ENCODE measurements at places on chromosomes 2 and 18.

DNA sequence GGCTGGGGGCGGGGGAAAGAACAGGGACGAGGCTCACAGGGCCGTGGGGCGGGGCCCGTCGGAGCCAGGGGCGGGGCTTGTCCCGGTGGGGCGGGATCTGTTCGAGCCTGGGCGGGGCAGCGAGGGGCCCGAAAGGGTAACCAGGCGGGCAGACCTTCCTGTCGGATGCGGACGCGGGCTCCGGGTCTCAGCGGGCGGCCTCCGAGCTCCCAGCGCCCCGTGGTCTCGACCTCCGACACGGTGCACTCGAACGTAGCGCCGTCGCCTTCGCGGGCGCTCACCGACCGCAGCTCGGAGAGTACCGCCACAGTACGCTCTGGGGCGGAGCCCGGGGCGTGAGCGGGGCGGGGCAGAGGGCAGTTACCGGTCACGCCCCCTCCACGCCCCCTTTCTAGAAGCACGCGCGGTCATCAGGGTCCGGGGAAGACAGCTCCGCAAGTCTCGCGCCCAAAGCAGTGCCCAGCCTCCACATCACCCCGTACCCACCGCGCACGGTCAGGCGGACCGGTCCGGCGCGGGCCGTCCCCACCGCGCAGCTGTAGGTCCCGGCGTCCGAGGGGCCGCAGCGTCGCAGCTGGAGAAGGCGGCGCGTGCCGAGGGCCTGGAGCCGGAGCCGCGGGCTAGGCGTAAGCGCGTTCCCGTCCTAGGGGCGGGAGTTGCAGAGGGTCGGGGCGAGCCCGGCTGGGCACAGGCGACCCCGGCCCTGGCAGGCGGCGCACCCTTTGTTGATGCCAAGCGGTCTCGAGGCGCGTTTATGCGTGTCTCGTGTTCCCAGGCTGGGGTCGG is 8.7 kb downstream of the TMEM198 start:
- DNase-seq, result no peak

DNA sequence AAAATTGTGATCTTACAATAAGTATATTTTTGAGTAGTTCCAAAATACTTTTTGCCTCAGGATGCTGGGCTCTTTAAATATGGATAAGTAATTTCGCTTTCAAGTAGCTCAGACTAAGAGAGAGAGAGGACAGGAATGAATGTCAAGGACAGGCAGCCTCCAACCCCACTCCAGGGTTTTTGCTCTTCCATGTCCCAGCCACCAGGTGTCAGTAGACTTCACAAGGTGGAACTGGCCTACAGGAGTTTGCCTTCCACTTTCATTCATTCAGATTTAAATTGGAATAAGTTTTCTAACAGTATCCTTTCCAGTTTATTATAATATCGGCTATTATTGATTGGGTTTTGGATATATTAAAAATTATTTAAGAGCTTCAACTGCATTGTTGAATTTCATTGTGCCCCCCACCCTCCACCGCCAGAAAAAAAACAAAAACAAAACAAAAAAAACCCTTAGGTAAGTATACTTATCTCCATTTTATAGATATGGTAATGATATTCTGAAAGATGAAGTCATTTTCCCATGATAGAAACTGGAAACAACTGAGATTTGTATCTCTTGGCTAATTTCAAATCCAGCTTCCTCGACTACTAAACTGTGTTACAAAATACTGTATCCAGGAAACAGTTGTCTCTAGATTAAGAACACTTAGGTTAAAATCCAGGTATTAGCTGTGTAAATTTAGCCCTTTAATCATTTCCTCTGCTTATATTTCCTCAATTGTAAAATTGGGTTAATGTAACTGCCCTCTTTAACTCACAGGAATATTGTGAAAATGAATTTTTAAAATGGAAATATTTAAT is 793.1 kb downstream of the ERBB4 start:
- no peak for DNase-seq

DNA sequence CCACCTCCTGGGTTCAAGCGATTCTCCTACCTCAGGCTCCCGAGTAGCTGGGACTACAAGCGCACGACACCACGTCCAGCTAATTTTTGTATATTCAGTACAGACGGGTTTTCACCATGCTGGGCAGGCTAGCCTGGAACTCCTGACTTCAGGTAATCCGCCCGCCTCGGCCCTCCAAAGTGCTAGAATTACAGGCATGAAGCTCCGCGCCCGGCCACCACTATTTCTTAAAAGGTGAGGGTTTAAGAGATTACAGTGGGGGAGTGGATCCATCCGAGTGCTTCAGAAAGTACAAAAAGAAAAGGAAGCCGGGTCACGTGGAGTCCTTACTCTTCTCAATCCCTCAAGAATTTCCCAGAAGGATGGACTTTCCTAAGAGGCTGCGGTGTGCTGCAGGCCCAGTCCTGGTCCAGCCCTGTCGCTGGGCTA is 146.9 kb downstream of the ANKRD44 start:
- no peak for DNase-seq

GRCh38 chr2:227696990-227697679 is 20.7 kb downstream of the SLC19A3 start:
- DNase-seq, result no peak

- DNase-seq, result no peak
These were observed 408.2 kb upstream of the MYT1L start for GRCh38 chr2:2739231-2739795.

DNA sequence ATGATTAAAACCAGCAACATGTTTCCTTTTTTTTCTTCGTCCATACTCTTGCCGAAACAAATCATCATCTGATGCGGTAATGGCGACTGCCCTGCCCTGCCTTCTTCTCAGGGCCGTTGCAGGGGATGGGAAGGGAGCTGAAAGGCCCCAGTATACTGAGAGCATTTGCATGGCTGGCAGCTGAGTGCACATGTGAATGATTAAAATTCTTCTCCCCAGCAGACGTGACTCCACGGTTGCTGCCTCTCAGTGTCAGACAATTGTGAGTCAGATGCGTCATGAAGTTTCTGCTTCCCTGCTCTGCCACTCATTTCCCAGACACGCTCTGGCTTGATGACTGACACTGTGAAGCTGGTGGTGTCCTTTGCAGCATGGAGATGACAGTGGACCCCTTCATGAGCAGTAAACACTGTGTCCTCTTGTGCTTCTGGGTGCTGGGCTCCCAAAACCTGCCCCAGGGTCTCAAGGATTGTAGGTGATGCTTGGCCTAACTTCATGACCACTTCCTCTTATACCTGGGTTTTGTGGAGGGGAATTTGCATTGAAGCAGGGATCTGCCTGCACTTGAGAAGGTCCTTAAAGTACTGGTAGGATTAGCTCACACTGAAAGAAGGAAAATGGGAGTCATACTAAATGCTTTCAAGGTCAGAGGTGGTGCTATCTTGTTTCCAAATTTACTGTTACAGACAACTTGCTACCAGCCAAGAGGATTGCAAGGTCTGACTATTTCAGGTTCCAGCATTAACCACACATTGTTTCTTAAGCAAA is 222.5 kb upstream of the COPS8 start:
- DNase-seq, result peak; percentile 90

GRCh38 chr2:167353605-167354280 is 465.5 kb downstream of the XIRP2 start:
- no peak for DNase-seq
